ENCODE measurements at places on chromosomes 6 and 20. TPM values are rescaled to one million over a fixed set of nuclear protein-coding genes. Genes with fewer than 3 reads are reported as not detected.

GRCh38 chr20:9889270-9889981 is 50.5 kb upstream of the PAK5 start:
- no peaks in the 10 kb centered on the region for H3K4me1 ChIP-seq
- no peaks in the 10 kb centered on the region for H3K36me3 ChIP-seq
- no peak overlapping the region for H3K4me3 ChIP-seq
- DNase-seq, result no peak

GRCh38 chr6:37024656-37025337 is 19.3 kb downstream of the FGD2 start:
- H3K27me3 ChIP-seq, result no peaks in the 10 kb centered on the region
- no peak for DNase-seq
- H3K36me3 ChIP-seq, result no peaks in the 10 kb centered on the region

TMEM74B gene
- 0.63 TPM for total RNA-seq

CST9L gene
- total RNA-seq, result not detected

- H3K36me3 ChIP-seq, result no peaks in the 10 kb centered on the region
- H3K27me3 ChIP-seq, result no peaks in the 10 kb centered on the region
- DNase-seq, result no peak
- no peak overlapping the region for H3K4me3 ChIP-seq
Observed at GRCh38 chr6:11413728-11414127, 123.8 kb upstream of the TMEM170B start.

GRCh38 chr20:35004051-35004725 is 48.5 kb downstream of the MYH7B start:
- no peak overlapping the region for H3K4me3 ChIP-seq
- no peaks in the 10 kb centered on the region for H3K27me3 ChIP-seq
- no peak overlapping the region for H3K27ac ChIP-seq
- H3K4me1 ChIP-seq, result no peaks in the 10 kb centered on the region
- DNase-seq, result no peak

POLR1H gene
- total RNA-seq, result 14.9 TPM

FAM83B gene
- total RNA-seq, result 23.5 TPM

GRCh38 chr20:18904624-18905023 is 91.0 kb downstream of the SCP2D1 start:
- no peak overlapping the region for H3K27ac ChIP-seq
- no peak for DNase-seq
- H3K4me3 ChIP-seq, result no peak overlapping the region
- H3K36me3 ChIP-seq, result no peaks in the 10 kb centered on the region

GRCh38 chr6:68559070-68559469 is 76.0 kb upstream of the ADGRB3 start:
- no peak overlapping the region for H3K4me3 ChIP-seq
- no peak overlapping the region for H3K27ac ChIP-seq
- DNase-seq, result no peak
- no peaks in the 10 kb centered on the region for H3K4me1 ChIP-seq

DNA sequence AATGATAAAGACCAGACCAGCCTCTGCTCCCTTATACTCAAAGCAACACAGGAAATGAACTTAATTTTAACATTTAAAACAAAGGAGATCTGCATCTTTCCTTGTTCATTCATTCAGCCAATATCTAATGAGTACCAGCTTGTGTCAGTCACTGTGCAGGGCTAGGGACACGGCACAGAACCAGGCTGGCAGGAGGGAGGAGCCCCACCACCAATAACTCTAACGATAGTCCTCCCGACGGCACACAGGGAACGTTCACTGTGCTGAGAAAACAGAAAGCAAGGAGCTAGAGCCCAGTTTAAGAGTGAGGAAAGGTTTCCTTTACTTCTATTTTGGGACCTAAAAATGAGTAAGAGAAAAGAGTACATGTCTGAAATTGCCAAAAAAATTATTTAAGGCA is 9.9 kb downstream of the ETV7 start:
- no peaks in the 10 kb centered on the region for H3K27me3 ChIP-seq
- no peaks in the 10 kb centered on the region for H3K36me3 ChIP-seq
- no peak overlapping the region for H3K27ac ChIP-seq
- DNase-seq, result peak; percentile 16

Data from thyroid gland (tissue), 4 donors.